ENCODE measurements at places on chromosomes 7 and 10. TPM values are rescaled to one million over a fixed set of nuclear protein-coding genes. Genes with fewer than 3 reads are reported as not detected.

CH25H gene
- total RNA-seq, result 0.78 TPM

TUBAL3 gene
- total RNA-seq, result not detected

MPLKIP gene
- total RNA-seq, result 13.4 TPM

MYO3A gene
- 3.6 TPM for total RNA-seq

GPR26 gene
- 3.1 TPM for total RNA-seq

FAM221A gene
- total RNA-seq, result 16.4 TPM

MCM10 gene
- 2.5 TPM for total RNA-seq

WNT8B gene
- not detected for total RNA-seq

CYP2C19 gene
- 0.16 TPM for total RNA-seq

TSPAN12 gene
- total RNA-seq, result 7.2 TPM

IFIT1B gene
- total RNA-seq, result 2.0 TPM

NUDCD3 gene
- 124 TPM for total RNA-seq

NDUFB2 gene
- total RNA-seq, result 45.4 TPM

GPR158 gene
- total RNA-seq, result 6.1 TPM

CALCR gene
- total RNA-seq, result not detected

CPVL gene
- 69.9 TPM for total RNA-seq

ARID5B gene
- total RNA-seq, result 27.6 TPM

CYP26C1 gene
- 0.16 TPM for total RNA-seq

WDR86 gene
- total RNA-seq, result 50.2 TPM

CARD11 gene
- total RNA-seq, result 0.31 TPM

CDH23 gene
- 1.2 TPM for total RNA-seq

DPP6 gene
- total RNA-seq, result 36.7 TPM

KCP gene
- total RNA-seq, result 0.16 TPM

SORBS1 gene
- 123 TPM for total RNA-seq

CYREN gene
- total RNA-seq, result 15.1 TPM

CALHM1 gene
- not detected for total RNA-seq

KCNIP2 gene
- 6.9 TPM for total RNA-seq

ANKRD61 gene
- 0.31 TPM for total RNA-seq

ZP3 gene
- total RNA-seq, result 1.4 TPM

CLCN1 gene
- total RNA-seq, result under 0.01 TPM

INMT gene
- 0.16 TPM for total RNA-seq

EXOSC1 gene
- 38.7 TPM for total RNA-seq

HTR7 gene
- 8.0 TPM for total RNA-seq

SRI gene
- 85.8 TPM for total RNA-seq

CFAP46 gene
- total RNA-seq, result 1.9 TPM

ZNF25 gene
- total RNA-seq, result 66.8 TPM

GJC3 gene
- 0.47 TPM for total RNA-seq

CPA2 gene
- not detected for total RNA-seq

CACUL1 gene
- total RNA-seq, result 42.4 TPM

EVX1 gene
- total RNA-seq, result not detected

ZNF33A gene
- total RNA-seq, result 70.5 TPM

RBP4 gene
- 1.4 TPM for total RNA-seq

AQP1 gene
- 0.31 TPM for total RNA-seq

SRRT gene
- 29.5 TPM for total RNA-seq

ACHE gene
- total RNA-seq, result 16.1 TPM

NPFFR1 gene
- total RNA-seq, result 0.31 TPM

SPDYE8 gene
- total RNA-seq, result not detected
